Nephron progenitor cell (in vitro differentiated cells): ENCODE measurements at places on chromosomes 4 and X.

- no peak for DNase-seq
These were observed 34.3 kb downstream of the METAP1 start for GRCh38 chr4:99029852-99030251.

- DNase-seq, result no peak
These were observed 32.5 kb downstream of the LRP2BP start for GRCh38 chr4:185363251-185363650.

DNA sequence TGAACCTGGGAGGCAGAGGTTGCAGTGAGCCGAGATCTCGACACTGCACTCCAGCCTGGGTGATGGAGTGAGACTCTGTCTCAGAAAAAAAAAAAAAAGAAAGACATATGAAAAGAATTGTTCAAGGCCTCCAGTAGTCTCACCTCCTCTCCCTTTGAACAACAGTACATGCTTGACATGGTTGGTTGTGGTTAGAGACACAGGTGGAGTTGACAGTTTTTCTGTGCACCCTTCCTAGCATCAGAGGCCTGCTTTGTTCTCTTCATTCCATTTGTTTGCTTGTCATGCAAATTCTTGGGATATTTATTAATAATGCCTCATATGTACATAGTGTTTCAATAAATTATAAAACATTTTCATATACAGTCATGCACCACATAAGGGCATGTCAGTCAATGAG is 18.3 kb upstream of the PDCL2 start:
- DNase-seq, result no peak

GRCh38 chr4:83240379-83240875 is 44.2 kb downstream of the COQ2 start:
- DNase-seq, result no peak

GRCh38 chr4:168361365-168362024 is 42.9 kb upstream of the DDX60 start:
- DNase-seq, result no peak

DNA sequence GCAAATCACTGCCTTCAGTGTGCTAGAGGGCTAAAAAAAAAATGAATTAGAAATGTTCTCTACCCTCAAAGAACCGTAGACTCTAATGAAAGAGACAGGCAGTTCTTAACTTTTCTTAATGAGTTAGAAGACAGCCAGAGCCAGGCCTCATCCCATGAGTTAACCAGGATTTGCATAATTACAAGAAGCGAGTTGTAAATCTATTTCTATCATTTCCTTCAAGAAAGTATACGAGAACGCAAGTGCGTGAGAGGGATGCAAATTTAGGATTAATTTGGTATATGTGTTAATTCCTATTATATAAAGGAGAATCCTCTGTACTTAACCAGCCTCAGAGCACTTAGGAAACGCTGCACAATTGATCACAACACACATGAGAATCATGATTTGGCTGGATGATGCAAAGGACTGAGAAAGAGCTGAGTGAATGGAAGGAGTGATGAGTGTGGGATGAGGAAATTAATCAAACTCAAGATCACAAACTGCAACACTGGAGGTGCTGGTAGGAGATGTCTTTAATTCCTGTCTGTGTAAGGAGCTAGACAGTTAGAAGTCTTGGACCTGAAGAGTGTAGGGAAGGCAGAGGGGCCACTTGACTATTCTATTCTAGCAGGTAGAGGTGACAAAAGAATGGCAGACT is 157.2 kb downstream of the ATP10D start:
- no peak for DNase-seq
